ENCODE measurements at places on chromosomes 12 and 14.

GRCh38 chr14:59787045-59787674, 83.4 kb downstream of the RTN1 start:
- no peak for DNase-seq

DNA sequence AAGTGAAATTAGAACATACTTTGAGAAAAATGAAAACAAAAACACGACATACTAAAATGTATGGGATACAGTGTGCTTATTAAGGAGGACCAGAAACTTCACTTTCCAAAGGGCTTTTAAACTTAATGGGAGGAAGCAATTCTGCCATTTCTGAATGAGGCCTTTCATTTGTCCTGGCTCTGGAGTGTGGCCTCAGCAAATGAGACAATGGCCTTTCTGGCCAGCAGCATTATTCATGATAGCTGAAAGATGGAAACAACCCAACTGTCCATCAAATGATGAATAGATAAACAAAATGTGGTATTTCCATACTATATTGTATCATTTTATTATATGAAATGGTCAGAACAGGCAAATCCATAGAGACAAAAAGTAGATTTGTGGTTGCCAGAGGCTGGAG, 338.6 kb downstream of the CEP128 start:
- DNase-seq = no peak

DNA sequence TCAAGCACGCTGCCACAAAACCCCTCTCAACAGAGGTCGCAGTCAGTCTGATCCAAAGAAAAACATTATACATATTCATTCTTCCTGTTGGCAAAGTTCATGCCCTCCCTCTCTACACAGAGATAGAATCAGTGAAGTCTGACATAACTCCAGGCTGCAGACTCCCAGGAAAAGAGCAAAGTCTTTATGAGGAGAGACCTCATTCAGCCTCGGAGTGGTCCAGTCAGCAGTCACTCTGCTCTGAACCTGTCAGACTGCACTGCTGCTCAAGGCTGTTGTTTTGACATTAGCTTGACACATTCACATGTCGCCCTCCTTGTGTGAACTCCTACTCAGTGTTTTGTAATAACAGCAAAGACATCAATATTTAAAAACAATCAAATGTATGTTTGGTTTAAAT, 241.2 kb upstream of the G2E3 start:
- DNase-seq = no peak

- no peak for DNase-seq
Measured at GRCh38 chr14:35964697-35965286, 138.7 kb downstream of the BRMS1L start.

DNA sequence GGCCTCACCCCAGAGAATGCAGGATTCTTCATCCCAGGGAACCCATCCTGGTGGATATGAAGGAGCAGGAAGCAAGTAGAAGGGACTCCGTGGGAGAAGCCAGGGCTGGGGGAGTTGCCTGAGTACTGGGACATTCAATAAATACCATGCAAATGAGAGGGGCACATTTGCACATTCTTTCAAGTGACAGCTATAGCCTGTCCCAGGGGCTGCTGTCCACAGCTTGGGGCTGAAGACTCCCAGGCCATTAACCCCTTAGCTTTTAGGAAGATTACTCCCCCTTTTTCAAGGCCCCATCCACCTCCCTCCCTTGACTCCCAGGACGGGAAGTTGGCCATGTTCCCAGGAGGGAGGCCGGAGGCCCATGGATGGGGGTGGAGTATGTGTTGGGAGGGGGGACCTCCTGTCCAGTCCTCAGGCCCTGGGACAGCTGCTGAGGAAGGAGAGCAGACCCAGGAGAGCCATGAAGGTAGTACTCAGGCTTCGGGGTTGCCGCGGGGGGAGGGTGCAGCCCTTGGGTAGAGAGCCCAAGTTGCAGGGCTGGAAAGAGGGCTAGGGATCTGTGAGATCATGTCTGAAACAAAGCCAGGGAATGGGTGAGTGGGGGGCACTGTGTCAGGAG, 974 bp upstream of the TNS2 start:
- DNase-seq = no peak

- no peak for DNase-seq
Measured at GRCh38 chr12:2960996-2961616, 1.9 kb downstream of the TEAD4 start.

- no peak for DNase-seq
Measured at GRCh38 chr12:124433147-124433874, 134.1 kb downstream of the NCOR2 start.

DNA sequence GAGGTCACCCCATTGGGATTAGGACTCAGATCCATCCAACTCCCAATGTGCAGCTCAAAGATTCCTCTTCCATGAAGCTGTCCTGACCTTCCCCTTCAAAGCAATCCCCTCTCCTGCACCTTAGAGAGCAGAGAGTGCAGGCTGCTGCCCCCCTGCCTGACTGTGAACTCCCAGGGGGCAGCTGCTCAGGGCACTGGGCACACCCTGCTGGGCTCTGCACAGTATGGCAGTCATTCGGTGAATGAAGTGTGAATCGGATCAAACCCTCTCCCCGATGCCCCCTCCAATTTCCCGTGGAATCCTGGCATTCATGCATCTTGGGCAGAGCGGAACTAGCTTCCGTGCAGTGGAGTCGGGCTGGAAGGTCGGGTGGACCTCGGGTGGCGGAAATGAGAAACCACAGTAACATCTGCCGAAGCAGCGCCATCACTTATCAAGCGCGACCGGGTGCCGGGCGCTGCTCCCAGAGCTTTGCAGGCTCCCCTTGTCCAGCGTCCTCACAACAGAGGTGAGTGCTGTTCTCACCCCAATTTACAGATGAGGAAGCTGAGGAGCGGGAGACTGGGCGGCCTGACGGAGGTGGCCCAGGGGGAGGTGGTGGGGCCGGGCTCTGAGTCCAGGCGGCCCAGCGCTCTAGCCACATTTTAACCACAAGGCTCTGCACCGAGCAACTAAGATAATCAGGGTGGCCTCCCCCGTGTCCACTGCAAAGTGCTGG, 14.7 kb downstream of the GALNT9 start:
- DNase-seq = no peak

DNA sequence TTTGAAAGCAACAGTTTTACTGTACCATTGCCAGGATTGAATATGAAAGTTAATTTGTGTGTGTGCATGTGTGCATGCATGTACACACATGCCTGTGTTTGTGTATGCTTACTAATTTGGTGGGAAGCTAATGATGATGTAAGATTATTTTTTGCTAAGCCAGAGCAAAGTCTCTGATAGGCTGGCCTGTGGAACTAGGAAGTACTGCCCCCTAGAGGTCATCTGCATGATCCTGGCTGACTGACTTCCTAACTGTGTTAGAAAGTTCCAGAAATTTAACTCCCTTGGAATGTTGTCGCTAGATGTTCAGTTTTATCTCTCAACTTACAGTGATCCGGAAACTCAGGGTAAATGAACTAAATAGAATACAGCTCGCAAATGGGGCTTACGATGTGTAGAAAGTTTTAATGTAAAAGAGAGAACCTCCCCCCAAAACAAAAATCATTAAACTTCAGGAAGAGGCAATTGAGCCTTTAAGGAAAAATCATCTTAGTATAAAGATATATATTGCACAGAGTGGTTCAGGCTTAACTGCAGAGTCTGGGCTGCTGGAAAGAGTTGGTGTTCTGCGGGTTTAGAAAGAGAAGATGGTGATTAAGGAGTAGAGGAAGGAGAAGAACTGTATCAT, 34.3 kb upstream of the SLC38A1 start:
- no peak for DNase-seq

GRCh38 chr12:57893431-57894353, 47.2 kb upstream of the CTDSP2 start:
- DNase-seq = no peak

DNA sequence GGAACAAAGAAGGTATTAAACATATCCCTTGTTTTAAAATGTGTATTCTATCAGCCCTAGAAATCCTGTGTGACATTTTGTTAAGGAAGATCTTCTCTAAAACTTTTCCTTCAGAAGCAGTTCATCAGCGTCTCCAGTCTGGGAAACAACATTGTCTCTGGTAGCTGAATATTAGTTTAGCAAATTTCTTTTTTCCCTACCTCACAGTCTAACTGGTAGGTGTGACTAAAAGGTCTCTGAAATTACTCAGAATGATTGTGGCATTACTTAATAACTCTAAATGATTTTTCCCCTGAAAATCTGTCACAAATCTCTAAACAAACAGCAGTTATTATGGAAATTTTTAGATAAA, 1044.8 kb downstream of the FLRT2 start:
- DNase-seq = no peak

DNA sequence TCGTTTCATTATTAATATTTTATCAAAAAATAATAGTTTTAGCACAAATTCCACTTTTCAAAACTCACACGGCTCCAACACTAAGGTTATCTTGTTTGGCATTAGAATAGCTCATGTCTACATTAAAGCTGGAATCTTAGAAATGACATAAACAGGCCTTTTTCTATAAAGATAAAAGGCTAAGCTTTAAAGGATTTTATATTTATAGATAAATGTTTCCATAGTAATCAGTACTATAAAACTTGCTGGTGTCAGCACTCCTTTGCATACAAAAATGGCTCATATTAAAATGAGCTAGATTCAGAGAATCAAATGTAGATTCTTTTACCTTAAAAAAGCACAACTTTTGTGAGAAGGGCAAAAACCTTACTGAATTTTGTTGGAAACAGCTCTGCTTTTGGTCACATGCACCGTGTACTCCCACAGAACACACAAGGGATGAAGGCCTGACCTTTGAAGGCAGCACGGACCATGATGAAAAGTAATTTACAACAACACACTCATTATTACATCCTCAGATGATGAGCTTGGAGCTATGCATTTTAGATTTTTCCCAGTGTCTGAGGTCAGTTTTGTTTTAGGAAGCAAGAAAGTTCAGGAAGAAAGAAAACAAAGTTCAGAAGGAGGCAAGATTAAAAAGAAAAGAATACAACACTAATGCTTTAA, 202.8 kb downstream of the BCAT1 start:
- DNase-seq = no peak

DNA sequence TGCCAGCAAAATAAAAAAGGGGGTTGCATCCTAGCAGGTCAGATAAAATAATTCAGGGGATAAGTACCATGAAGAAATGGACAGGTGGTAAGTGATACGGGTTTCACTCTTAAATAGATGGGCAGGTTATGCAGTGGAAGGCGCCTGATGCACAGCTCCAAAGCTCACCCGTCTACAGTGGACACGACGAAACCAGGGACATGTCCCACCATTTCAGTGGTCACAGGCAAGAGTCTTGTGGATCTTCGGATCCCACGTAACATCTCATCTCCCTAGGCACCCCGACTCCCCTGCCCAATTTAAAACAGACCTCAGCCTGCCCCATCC, 60.5 kb downstream of the DDX51 start:
- DNase-seq = no peak
